Fibroblast of skin of left biceps (primary cell): ENCODE measurements at places on chromosomes 1 and 21.

DNA sequence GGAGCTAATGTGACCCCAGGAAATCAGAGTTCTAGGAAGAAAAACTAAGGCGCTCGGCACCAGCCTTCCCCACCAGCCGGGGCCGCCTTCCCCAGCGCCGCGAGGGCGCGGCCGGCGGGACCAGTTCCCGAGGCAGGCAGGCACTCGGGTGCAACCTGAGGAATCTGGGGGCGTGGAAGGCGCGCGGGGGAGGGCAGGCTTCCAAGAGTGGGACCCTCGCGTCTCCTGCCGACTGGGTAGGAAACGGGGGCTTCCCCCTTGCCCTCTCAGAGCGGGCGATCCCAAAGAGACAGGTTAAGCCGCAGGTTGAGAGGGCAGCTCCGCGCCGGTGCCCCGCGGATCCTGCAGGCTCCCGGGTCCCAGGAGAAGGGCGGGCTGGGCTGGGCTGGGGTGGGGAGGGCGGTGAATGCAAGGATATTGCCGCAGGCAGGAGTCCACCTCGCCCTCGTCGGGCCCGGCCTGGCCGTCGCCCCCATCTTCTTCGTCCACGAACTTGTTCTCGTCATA lies 431 bp downstream of the ARPC5 start:
- no peak for DNase-seq

- DNase-seq = no peak
Observed at GRCh38 chr1:19087737-19088594, 122.1 kb downstream of the UBR4 start.

GRCh38 chr1:9822897-9823692 lies 670 bp downstream of the CLSTN1 start:
- no peak for DNase-seq

GRCh38 chr21:34696121-34696520 lies 27.3 kb downstream of the CLIC6 start:
- DNase-seq = no peak

GRCh38 chr1:58143972-58144697 lies 402.4 kb downstream of the OMA1 start:
- DNase-seq = no peak

DNA sequence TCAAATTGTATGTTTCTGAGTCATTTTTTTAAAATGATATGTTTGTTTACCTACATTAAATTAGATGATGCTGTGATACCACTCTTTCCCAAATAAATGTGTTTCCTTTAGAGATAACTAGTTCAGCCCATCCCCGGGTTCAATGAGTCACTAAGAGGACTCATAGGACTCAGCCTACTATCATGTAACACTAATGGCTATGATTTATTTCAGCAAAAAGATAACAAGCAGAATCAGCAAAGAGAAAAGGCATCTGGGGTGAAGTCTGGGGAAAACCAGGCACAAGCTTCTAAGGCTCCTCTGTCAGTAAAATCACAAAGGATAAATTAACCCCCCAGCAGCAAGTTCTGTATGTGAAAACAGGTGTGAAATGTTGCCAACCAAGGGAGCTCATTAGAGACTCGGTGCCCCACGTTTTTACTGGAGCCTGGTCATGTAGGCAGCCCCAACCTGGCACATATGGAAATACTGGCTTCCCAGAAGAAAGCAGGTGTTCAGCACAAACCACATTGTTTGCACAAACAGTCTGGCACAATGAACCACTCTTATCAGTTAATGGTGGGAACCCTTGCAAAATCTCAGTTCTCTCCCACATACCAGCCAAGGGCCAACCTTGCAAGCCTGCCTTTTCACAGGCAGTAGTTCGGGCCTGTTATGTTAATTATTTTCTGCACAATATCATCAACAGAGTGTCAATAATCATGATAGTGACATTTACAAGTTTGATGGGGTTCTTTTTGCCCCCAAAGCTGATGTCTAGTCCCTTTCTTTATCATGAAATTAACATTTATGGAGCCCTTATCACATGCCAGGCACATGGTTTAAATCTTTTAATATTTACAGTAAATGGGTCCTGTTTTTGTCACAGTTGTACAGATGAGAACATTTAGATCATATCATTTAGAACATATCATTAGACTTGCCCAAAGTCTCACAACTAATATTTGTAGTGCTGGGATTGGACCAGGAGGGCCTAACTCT lies 23.1 kb upstream of the CNN3 start:
- no peak for DNase-seq

GRCh38 chr1:31238986-31239613 lies 587 bp downstream of the NKAIN1 start:
- no peak for DNase-seq

- no peak for DNase-seq
Observed at GRCh38 chr1:182910143-182910542, 42.8 kb downstream of the SHCBP1L start.

DNA sequence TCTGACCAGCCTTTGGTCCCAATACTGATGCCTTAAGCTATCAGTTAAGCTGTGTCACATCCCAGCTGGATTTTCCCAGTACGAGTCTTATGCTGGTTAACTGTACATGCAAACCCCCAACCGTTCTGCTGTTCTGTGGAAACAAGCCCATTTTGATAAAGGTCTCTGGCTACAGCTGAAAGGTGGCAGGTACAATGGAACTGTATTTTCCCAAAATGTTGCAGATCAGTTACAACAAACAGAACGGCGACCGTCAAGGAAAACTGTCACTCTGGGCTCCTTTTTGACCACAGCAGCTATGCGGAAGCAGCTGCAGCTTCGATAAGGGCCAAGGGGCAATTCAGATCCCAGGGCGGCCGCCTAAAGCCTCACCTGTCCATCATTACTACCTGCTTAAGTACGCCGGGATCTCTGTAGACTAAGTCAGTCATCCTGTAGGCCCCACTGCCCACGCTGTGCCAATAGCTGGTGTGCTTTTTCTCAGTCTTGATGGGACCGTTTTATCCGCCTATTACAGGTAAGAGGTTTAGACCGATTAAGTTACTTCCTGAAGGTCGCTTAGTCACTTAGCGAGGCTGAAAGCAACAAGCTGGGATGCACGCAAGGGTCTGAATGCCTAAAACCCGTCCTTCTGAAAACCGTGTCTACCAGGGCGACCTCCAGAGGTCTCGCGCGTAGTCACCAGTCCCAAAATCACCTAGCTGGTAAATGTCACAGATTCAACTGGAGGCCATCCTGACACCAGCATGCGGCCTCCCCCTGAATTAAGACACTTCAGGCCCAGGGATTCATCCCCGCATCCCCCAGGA lies 11.1 kb upstream of the RAB42 start:
- no peak for DNase-seq

GRCh38 chr21:23401278-23401677 lies 2206.0 kb downstream of the MRPL39 start:
- no peak for DNase-seq

DNA sequence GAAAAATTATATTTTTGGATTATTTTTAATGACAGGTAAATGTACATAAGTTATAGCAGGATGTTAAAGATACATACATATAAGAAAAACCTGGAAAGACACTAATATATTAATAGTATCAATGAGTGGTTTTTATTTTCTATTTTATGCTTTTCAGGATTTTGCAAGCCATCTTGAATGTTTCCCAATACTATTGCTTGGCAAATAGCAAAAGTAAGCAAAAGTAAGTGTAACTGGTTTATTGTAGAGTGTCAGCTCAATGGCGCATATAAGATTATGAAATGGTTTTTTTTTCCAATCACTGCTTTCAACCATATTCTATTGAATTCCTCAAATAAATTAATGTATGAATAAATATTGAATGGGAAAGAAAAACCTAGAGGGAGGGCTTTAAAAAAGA lies 36.4 kb downstream of the ZNF684 start:
- DNase-seq = no peak

DNA sequence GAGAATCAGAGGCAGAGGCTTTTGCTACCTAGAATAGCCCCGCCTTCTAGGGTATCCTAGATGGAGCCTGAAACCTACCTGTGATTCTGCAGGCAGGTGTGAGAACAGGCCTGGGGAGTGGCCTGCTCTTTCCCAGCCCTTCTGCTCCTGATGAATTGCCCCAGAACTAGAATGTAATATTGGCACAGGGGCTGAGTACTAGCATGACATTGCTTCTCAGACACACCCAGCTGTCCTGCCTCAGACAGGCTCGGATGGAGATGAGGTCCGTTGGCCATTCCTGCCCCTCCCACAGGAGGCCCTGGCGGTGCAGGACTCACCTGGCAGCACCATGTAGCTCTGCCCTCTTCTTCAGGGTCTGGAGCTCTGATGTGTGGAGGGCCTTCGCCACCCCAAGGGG lies 237.6 kb downstream of the GRIK3 start:
- DNase-seq = no peak

GRCh38 chr1:175154629-175155472 lies 37.7 kb downstream of the KIAA0040 start:
- DNase-seq = no peak

DNA sequence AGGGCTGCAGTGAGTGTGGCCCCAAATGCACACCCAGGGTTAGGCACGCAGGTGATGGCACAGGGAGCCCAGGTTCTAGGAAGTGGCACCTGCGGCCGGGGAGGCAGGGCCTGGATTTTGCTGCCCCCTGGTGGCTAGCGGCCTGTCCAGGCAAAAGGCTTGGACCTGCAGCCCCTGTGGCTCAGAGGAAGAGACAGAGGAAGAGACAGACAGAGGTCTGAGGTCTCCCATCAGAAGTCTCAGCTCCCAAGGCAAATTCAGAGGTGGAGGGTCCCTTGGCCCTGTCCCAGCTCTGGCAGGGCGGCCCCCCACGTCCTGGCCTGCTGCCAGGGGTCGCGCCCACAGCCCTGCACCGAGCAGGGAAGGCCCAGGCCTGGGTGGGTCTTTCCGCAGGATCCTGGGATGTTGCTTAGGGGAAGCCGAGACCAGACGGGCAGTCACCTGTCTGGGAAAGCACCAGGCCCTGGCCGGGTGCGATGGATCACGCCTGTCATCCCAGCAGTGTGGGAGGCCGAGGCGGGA lies 8.0 kb upstream of the TNFRSF14 start:
- DNase-seq = no peak

- DNase-seq = no peak
Observed at GRCh38 chr1:209652873-209653401, 712 bp upstream of the LAMB3 start.

DNA sequence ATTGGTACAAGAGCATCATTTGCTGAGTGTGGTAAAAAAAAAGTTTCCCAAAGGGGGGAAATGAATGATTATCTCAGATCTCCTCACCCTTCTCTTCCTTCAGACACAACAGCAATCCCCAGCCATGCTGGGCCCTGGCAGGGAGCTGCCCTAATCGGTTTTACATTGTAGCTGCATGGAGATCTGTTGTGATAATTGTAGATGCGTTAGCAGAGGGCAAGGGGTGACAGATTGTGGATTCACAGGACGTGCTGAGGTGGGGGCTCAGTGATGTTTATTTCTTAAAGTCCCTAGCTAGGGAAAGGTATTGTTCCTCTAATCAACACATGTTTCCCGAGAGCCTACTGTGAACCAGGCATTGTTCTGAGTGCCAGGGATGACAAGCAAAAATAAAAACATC lies 304.1 kb downstream of the PBX1 start:
- no peak for DNase-seq

GRCh38 chr1:173478094-173478674 lies 1.0 kb downstream of the PRDX6 start:
- no peak for DNase-seq

DNA sequence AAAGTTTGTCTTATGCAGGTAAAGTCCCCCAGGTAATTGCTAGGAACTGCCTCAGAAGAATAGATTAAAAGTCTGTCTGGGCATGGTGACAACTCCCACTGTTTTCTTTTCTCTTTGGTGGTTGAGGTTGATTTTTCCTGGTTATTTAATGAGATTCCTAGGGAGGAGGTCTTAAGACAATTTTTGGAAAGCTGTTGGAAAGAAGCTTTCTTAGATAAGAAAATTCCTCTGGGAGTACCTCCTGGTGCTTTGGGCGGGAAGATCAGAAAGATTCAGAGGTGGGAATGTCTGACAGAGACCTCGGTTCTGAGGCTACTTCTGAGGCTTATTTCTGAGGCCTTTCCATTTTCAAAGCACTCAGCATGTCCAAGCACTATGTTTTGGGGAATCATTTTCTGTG lies 25.0 kb upstream of the IVNS1ABP start:
- no peak for DNase-seq

DNA sequence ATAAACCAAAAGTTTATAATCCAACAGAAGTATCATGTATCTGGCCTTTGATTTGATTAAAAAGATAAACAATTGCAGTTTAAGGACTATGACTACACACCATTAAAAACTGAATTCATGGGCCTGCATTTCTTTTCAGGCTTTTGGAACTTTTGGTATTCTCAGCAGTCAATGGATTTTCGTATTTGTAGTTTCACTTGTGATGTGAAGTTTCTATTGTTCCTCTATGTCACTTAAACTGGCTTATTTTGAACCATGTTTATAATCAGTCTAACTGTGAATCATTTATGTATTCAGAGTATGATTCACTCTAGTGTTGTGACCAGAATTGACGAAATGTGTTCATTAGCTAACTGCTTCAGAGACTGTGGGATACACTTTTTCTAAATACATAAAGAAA lies 132.9 kb downstream of the COQ8A start:
- no peak for DNase-seq

GRCh38 chr1:225522588-225523262 lies 94.9 kb upstream of the LBR start:
- no peak for DNase-seq

- DNase-seq = no peak
Observed at GRCh38 chr1:64865105-64865757, 101.1 kb downstream of the JAK1 start.

GRCh38 chr1:202154766-202155477 lies 5.5 kb downstream of the PTPN7 start:
- DNase-seq = peak; percentile 23

GRCh38 chr1:44218503-44219300 lies 5.4 kb downstream of the DMAP1 start:
- DNase-seq = no peak

- DNase-seq = no peak
Observed at GRCh38 chr1:220391491-220391890, 119.2 kb upstream of the RAB3GAP2 start.

DNA sequence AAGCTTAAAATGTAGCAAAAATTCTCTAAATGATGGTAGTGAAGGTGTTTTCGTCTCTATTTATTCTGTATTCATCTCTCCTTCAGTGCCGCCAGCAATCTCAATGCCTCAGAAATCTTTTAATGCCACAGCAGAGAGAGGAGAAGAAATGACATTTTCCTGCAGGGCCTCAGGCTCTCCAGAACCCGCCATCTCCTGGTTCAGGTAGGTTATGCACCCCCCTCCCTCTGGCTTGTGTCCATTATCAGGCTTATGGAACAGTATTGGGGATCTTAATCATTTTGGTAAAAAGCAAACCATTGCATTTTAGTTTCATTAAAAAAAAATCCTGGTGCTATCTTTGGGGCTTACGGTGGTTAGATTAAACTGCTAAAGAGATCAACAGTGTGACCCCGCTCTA lies 326.1 kb downstream of the NCAM2 start:
- DNase-seq = no peak

- DNase-seq = no peak
Observed at GRCh38 chr1:41844255-41844654, 74.5 kb downstream of the HIVEP3 start.

- no peak for DNase-seq
Observed at GRCh38 chr1:107926436-107927080, 38.4 kb downstream of the VAV3 start.

DNA sequence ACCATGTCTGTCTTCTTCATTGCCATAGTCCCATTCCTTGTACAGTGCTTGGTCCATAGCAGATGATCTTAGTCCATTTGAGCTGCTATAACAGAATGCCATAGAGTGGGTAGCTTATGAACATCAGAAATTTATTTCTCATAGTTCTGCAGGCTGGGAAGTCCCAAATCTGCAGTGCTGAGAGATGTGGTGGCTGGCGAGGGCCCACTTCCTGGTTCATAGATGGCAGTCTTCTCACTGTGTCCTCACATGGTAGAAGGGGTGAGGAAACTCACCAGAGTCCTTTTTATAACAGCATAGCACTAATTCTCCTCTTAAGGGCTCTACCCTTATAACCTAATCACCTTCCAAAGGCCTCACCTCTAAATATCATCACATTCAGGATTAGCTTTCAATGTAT lies 23.1 kb upstream of the RAP1A start:
- no peak for DNase-seq
